ENCODE measurements at places on chromosomes 7 and 10.

GRCh38 chr10:22760025-22760424 lies 45.6 kb upstream of the PIP4K2A start:
- no peak for DNase-seq

- no peak for DNase-seq
Measured at GRCh38 chr10:93454736-93455135, 27.4 kb downstream of the MYOF start.

DNA sequence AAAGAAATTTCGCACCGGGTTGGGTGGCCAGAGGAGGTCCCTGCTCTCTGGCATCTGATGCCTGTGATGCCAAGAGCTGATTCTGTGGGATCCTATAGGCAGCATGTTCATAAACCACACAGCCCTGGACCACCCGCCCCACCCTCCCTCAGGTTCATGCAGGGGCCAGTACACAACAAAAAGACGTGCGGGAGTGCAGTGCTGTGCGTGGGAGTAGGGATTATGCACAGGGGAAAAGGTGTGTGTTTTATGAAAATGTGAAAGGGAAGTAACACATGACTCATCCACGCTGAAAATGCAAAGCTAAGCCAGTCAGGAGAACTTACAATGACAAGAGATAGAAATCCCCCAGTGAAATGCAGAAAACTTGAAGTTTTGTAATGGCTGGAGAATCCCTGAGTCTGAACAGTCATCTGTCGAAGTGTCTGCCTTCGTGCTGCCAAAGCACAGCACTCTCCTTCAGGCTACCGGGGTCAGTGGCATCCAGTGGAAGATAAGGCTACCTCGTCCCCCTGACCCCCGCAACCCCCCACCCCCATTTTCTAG lies 1.1 kb downstream of the KIAA1217 start:
- peak; percentile 55 for DNase-seq

- DNase-seq: no peak
Measured at GRCh38 chr7:50330696-50331095, 26.2 kb downstream of the IKZF1 start.

GRCh38 chr7:113664867-113665266 lies 253.9 kb downstream of the PPP1R3A start:
- DNase-seq: no peak

- no peak for DNase-seq
Measured at GRCh38 chr7:44618753-44619152, 12.3 kb downstream of the OGDH start.

DNA sequence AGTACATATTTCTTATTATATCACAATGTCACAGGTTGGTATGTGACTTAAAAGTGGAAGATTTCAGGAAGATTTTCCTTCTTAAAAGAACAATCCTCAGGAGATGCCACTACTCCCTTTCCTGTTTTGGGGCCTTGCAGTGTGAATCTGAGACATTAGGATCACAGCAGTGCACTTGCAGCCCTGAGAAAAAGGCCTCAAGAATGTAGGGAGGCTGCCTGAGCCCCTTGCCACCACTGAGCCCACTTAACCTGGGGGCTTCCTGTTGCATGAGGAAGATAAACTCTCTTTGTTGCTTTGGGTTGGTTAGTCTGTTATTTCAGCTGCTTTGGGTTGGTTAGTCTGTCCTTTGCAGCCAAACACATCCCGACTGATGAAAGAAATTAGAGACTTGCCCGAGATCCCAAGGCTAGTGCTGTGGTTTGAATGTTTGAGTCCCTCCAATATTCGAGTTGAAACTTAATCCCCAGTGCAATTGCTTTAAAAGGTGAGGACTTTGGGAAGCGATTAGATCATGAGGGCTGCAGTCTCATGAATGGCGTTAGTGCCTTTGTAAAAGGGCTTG lies 151.3 kb upstream of the SP4 start:
- no peak for DNase-seq

Measured in urothelium cell line (cell line).